SJSA1 (cell line): ENCODE measurements at places on chromosomes 2 and 18. TPM values are rescaled to one million over a fixed set of nuclear protein-coding genes. Genes with fewer than 3 reads are reported as not detected.
A peak's percentile ranks its signal among the peaks of the same experiment; 100 is the strongest.

IGFBP5 gene
- total RNA-seq: 0.03 TPM in 1 of 2 replicates, not detected in the other

ZAP70 gene
- not detected in 2 replicates for total RNA-seq

APOB gene
- total RNA-seq: not detected in 2 replicates

DLGAP1 gene
- total RNA-seq: not detected in 2 replicates

TBC1D8 gene
- 18.2 and 18.6 TPM in 2 replicates for total RNA-seq

CYP27A1 gene
- 4.1 and 5.5 TPM in 2 replicates for total RNA-seq

NDUFB3 gene
- 174 and 315 TPM in 2 replicates for total RNA-seq

STPG4 gene
- not detected in 2 replicates for total RNA-seq

- H3K36me3 ChIP-seq: no peaks in the 10 kb centered on the region
- no peaks in the 10 kb centered on the region for H3K4me1 ChIP-seq
- H3K27ac ChIP-seq: no peak overlapping the region
- no peak overlapping the region for H3K4me3 ChIP-seq
Observed at GRCh38 chr2:143347271-143347695, 218.1 kb downstream of the ARHGAP15 start.

- H3K36me3 ChIP-seq: peaks cover 38% of the 10 kb centered on the region
- H3K4me1 ChIP-seq: peaks cover 58% of the 10 kb centered on the region
- DNase-seq: no peak
- H3K4me3 ChIP-seq: no peak overlapping the region
Observed at GRCh38 chr2:109594246-109594885, 19.4 kb downstream of the SEPTIN10 start.

GRCh38 chr2:149902081-149902480 is 314.5 kb upstream of the MMADHC start:
- no peak overlapping the region for H3K27ac ChIP-seq
- DNase-seq: no peak
- no peaks in the 10 kb centered on the region for H3K36me3 ChIP-seq

- H3K4me3 ChIP-seq: no peak overlapping the region
- no peaks in the 10 kb centered on the region for H3K27me3 ChIP-seq
- H3K27ac ChIP-seq: no peak overlapping the region
Observed at GRCh38 chr2:84781942-84782716, 98.8 kb downstream of the TRABD2A start.

GRCh38 chr2:24489465-24490180 is 1.4 kb upstream of the NCOA1 start:
- no peak for DNase-seq
- peaks cover 3% of the 10 kb centered on the region; the same call in 1 of the 2 replicates for H3K36me3 ChIP-seq
- H3K27me3 ChIP-seq: peaks cover 3% of the 10 kb centered on the region; the same call in 1 of the 2 replicates
- peaks cover 22% of the 10 kb centered on the region for H3K4me1 ChIP-seq

DNA sequence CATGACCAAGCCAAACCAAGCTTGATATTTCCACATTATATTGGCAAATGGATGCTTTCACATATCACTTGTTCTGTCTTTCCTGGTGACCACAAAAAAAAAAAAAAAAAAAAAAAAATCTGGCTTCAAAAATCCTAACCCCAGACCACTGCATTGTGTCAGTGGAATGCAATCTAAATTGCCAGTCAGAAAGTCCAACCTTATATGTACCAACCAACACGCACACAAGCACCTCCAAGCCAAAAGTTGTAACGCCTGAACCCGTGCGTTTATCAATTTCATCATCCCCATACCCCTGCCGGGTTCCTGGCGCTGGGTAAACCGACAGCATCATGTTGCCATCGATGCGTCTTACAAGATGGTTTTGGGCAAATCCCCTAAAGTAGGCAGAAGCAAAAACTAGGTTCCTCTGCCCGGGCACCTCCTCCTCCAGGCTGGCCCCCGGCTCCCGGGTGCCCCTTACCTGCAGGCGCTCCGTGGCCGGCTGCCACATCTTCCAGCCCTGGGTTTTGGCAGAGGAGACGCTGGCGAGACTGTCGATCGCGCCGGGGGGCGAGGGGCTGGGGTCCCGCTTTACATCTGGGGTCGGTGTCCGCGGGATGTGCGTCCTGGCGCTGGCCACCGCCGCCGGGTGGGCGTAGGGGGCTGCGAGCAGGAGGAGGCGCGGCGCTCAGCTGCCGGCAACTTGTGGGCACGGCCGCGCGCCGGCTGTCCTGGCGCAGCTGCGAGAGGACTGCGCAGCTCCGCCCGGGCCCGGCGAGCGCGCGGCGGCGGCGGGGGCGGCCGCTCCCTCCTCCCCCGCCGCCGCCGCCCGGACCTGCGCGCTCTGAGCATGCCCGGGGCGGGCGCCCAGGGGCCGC is at the start of gene PID1:
Gene PID1, minus strand, starts transcription at position 737 of the 860 bp plus-strand sequence. Its CDS starts 244 bp downstream, at position 493.
- H3K27me3 ChIP-seq: peaks cover 13% of the 10 kb centered on the region; the same call in 1 of the 2 replicates
- H3K4me3 ChIP-seq: peak within 1 kb of the TSS; percentile 24
- DNase-seq: no peak
- H3K27ac ChIP-seq: no peak within 1 kb of the TSS

- no peaks in the 10 kb centered on the region for H3K27me3 ChIP-seq
- H3K4me3 ChIP-seq: no peak overlapping the region
- H3K36me3 ChIP-seq: no peaks in the 10 kb centered on the region
- no peak overlapping the region for H3K27ac ChIP-seq
- H3K4me1 ChIP-seq: no peaks in the 10 kb centered on the region
Observed at GRCh38 chr2:63654959-63655358, 66.2 kb downstream of the MDH1 start.

- no peak overlapping the region for H3K27ac ChIP-seq
- no peaks in the 10 kb centered on the region for H3K4me1 ChIP-seq
- H3K27me3 ChIP-seq: no peaks in the 10 kb centered on the region
Observed at GRCh38 chr2:173299764-173300163, 54.9 kb upstream of the CDCA7 start.

- no peaks in the 10 kb centered on the region for H3K27me3 ChIP-seq
- no peak overlapping the region for H3K4me3 ChIP-seq
- H3K27ac ChIP-seq: no peak overlapping the region
- H3K36me3 ChIP-seq: no peaks in the 10 kb centered on the region
Observed at GRCh38 chr2:61737841-61738240, 116.0 kb downstream of the FAM161A start.

- H3K4me1 ChIP-seq: no peaks in the 10 kb centered on the region
- H3K27ac ChIP-seq: no peak overlapping the region
- no peaks in the 10 kb centered on the region for H3K36me3 ChIP-seq
- no peak for DNase-seq
Observed at GRCh38 chr2:141027221-141027620, 1103.6 kb downstream of the LRP1B start.
